ENCODE measurements at places on chromosomes 11 and 22.

DNA sequence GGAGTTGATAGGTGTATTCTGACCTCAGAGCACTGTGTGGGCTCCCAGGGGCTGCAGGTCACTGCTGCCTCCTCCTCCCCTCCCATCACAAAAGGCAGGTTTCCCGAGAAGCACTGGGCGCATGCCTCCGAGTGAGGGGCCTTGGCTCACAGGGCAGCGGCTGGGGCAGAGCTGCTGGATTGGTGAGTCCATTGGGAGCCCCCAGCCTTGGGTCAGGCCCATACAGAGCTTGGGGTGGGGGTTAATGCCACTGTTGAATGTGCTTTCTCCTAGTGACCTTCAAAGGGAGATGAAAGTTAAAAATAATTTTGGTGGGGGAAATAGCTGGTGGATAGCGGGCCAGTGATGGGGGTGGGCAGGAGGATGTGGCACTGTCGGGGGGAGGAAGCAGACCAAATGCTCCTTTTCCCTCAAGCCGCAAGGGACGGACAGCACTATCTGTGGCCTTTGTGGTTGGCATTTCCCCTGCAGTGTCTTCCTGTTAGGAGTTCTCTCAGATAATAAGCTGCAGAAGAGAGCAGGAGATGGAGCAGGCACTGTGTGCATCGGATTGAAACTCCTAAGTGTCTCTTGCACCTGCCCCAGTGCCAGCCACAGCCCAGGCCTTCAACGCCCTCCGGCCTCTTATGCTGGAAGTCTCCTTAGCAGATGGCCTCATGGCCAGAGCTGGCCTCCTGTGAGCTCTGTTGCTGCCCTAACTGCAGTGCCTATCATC lies 3.2 kb downstream of the TUBA8 start:
- DNase-seq, result no peak

DNA sequence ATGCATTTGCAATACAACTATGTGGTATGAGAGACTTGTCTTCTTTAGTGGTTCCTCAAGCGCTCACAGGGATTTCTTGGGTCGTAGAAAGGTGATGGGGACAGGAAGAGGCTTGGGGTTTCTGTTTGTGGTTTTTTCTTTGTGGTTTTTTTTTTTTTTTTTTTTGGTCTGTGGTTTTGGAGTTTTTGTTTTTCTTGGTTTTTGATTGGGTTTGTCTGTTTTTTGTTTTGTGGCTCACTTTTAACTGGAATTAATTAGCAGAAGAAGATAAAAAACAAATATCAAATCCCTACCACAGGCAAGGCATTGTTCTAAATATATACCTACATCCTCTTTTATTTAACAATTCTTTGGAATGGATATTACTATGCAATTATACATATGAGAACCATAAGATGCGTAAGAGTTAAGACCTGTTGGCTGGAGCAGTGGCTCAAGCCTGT lies 5.5 kb downstream of the TTC28 start:
- no peak for DNase-seq

- no peak for DNase-seq
Measured at GRCh38 chr11:30429550-30429949, 106.6 kb downstream of the ARL14EP start.

DNA sequence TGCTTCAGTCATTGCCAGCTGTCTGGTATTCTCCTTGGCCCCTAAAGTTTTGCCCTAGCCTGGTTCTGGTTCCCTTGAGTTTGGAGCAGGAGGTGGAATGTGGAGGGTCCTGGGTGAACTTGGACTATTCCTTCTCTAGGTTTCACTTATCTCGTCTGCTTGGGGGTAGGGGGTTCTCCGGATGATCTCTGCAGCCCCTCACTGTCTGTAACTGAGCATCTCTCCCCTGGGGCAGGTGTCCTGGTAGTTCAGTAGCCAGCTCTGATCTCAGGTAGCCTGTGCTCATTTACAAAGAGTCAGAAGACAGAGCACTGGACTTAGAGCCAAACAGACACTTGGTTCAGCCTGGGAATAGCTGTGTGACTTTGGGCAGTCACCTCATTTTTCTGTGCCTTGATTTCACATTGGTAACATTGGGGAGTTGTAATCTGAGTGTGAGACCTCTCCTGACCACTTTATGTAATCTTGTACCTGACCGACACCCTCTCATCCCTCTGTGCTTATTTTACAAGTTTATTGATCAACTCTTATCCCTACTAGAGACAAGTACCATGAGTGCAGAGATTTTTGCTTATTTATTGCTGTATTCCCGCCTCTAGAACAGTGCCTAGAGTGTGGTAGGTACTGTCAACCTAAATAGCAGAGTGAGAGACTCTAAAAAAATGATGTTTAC lies 804 bp downstream of the CCDC134 start:
- DNase-seq, result no peak

GRCh38 chr11:134429106-134429505 lies 17.1 kb upstream of the B3GAT1 start:
- DNase-seq, result no peak

- DNase-seq, result no peak
Measured at GRCh38 chr11:4727171-4727570, 22.6 kb downstream of the MMP26 start.

GRCh38 chr22:49092716-49093115 lies 735.0 kb downstream of the BRD1 start:
- DNase-seq, result no peak

GRCh38 chr11:121244884-121245283 lies 47.7 kb upstream of the SC5D start:
- no peak for DNase-seq

DNA sequence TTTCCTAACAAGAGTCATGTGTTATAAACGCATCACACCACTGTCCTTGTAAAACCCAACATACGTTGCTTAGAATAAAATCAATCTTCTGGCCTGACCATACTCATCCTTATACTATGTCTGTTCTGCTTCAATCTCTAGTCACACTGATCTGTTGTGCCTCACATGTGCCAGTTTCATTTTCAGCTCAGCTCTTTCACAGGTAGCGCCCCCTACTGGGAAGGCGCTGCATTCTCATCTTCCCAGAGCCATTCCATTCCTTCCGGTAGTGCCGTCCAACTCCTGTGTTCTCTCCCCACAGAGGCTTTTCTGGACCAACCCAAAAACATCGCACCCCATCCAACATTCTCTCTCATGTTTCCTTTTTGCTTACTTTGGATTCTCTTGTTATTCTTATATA lies 22.2 kb downstream of the CASP5 start:
- DNase-seq, result peak; percentile 10

GRCh38 chr11:9651899-9652748 lies 11.8 kb upstream of the SWAP70 start:
- DNase-seq, result no peak

GRCh38 chr11:8009856-8010255 lies 22.7 kb downstream of the EIF3F start:
- DNase-seq, result no peak

DNA sequence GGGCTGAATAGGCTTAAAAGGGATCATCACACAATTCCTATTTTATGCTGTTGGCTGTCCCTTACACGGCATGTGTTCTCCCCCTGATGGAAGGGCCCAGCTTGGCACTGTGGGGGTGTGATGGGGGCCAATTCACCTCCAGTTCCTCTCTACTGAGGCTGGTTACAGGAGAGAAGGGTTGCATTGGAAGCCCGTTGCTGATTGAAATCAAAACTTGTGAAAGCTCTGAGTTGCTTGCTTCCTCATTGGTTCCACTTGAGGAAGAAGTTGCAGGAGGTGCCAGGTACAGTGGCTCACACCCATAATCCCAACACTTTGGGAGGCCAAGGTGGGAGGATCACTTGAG lies 13.3 kb upstream of the PRG2 start:
- DNase-seq, result no peak

GRCh38 chr22:35892192-35892591 lies 136.4 kb downstream of the RBFOX2 start:
- no peak for DNase-seq

- no peak for DNase-seq
Measured at GRCh38 chr11:120928627-120929026, 95.3 kb upstream of the TBCEL start.

DNA sequence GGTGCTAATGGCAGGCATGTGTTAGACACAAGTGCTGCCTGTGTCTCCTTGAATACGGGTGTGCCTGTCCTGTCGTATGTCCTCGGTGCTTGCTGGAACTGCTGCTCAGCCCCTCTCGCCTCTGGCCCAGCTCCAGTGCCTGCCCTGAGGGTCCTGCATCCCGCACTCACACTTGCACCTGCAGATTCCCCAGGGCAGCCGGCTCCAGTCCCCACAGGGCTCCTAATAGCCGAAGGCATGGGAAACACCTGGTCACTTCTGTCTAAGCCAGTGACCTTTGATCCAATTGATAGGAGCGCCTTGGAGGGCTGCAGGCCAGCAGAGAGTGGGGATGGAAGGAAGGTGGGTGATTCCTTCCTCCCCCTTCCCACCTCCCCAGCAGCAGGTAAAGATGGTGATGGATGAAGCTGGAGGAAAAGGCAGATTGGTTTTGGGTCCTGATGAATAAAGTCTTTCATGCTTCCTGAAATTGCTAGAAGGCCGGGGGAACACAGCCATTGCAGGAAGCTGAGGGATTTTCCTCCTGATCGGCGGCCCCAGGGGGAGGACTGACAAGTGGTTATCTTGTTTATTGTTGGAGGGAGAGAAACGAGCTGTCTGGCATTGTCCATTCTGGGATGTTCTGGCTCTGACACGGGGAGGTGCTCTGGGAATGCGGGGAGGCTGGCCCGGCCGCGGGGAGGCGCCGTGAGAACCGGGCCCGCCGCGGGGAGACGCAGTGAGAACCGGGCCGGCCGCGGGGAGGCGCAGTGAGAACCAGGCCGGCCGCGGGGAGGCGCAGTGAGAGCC lies 110.9 kb upstream of the B3GAT1 start:
- DNase-seq, result no peak

DNA sequence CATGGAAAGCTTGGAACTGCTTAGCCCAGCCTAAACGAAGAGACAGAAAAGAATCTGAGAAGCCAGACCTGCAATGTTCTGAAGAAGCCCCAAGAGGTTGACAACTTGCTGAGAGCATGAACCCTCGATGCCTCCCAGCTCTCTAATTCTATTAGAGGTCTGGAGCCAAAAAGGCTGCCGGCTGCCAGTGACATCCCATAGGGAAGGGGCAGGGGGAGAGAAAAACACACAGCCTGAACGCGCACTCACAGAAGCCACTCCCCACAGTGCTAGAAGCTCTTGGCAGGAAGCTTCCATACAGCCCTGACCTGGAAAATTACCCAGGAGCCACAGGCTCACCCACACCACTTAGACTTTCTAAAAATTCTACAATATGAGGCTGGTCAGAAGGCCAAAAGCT lies 18.3 kb downstream of the POLDIP3 start:
- no peak for DNase-seq

DNA sequence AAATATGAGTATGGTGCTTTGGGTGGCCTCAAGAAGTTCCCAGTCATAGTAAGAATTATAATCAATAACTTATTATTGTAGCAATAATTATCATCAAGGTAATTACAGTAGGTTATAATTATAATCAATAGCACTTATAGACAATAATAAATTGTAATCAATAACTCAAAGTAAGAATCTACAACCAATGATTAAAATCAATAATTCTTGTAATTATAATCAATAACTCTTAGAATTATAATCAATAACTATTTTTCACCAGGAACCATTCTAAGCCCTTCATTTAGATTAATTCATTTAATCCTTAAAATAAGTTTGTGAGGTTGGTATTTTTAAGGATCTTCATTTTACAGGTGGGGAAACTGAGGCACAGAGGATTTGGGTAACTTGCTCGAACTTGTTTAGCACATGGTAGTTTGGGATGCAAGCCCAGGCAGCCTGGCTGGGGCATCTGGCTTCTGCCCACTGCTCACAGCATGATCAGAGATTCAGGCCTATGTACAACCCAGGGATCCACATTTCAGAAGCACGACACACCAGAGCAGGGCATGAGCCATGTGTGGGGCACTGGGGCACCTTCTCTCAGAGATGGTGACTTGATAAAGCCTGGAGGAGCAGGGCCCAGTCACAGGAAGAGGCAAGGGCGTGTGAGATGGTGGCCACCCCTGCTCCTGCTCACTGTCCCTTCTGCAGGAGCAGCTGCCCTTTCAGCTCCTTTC lies 46.6 kb downstream of the SLC1A2 start:
- no peak for DNase-seq

- no peak for DNase-seq
Measured at GRCh38 chr11:69726481-69726880, 22.7 kb upstream of the FGF19 start.

- DNase-seq, result no peak
Measured at GRCh38 chr22:19802001-19802893, 41.7 kb downstream of the TBX1 start.

DNA sequence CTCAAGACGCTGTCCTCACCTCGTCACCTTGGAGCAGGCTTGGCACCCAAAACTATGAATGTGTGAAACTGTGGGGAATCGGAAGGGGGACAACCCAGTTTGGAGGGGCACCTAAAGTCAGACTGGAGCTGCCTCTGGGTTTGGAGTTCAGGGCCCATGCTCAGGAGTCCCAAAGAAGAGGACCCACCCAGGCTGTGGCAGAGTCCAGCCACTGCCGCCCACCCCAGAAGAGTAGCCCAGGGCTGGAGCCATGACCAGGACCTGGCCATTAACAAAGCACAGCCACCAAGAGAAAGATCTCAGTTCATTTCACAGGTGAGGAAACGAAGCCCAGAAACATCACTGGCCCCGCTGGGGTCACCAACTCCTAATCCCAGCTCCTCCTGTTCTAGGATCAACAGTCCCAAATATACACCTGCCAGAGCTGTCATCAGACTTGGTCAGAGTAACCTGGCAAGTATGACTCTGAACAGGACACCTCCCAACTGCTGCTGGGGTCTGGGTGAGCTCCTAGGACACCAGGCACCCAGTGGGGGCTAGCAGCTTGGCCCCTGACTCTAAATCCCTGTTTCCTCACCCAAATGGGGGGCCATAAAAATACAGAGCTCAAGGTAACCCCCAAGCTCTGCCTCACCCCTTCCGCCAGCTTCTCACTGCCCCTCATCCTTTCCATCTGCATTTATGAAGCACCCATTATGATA lies 2.7 kb downstream of the RAB3IL1 start:
- DNase-seq, result no peak

- DNase-seq, result no peak
Measured at GRCh38 chr11:111939836-111940604, 2.9 kb downstream of the DIXDC1 start.

- DNase-seq, result no peak
Measured at GRCh38 chr11:62445314-62445740, 26.5 kb downstream of the SCGB1A1 start.

GRCh38 chr11:78655561-78655960 lies 80.9 kb upstream of the NARS2 start:
- no peak for DNase-seq

- DNase-seq, result no peak
Measured at GRCh38 chr11:102468616-102469195, 16.1 kb upstream of the TMEM123 start.

- no peak for DNase-seq
Measured at GRCh38 chr22:42895541-42895981, 38.5 kb upstream of the ARFGAP3 start.

DNA sequence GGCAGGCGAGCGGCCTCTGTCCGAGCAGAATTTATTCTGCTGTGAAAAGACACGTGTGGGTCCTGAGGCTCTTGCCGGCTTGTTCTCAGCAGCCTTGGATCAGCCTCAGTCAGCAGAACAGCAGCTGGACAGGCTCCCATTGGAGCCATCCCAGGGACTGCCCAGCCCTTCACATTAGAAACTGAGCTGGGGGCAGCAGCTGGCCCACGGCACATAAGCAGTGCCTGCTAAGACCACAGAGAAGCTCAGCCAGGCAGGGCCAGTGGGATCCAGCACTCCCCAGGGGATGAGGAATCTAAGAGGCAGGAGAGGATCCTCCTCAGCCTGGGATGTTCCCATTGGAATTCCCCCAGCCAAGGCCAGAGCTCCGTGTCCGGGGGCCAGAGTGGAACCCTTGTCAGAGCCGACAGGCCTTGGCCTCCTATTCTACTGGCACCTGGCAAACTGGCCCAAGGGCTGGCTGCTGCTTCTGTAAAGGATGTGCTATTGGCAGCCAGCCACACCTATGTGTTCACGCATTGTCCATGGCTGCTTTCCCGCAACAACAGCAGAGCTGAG lies 18.2 kb downstream of the RTN4R start:
- DNase-seq, result no peak

All from stimulated activated naive CD4-positive, alpha-beta T cell (primary cell).